Testis (tissue), 5 donors: ENCODE measurements at places on chromosomes 6 and 20. TPM values are rescaled to one million over a fixed set of nuclear protein-coding genes. Genes with fewer than 3 reads are reported as not detected.

DNA sequence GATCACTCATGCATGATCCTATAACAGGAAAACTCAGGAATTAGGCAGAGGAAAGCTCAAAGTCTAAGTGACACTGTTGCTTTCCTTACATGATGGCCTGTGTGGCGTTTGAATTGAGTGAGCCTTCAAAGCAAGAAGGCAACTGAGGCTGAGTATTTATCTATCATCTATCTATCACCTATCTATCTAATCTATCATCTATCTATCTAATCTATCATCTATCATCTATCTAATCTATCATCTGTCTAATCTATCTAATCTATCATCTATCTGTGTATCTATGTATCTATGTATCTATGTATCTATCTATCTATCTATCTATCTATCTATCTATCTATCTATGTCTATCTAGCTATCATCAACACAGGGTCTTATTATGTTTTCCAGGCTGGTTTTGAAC, 41.8 kb upstream of the BCLAF1 start:
- no peak for DNase-seq
- H3K27me3 ChIP-seq = no peaks in the 10 kb centered on the region
- H3K27ac ChIP-seq = no peak overlapping the region
- H3K36me3 ChIP-seq = no peaks in the 10 kb centered on the region
- H3K4me1 ChIP-seq = no peaks in the 10 kb centered on the region

- H3K36me3 ChIP-seq = no peaks in the 10 kb centered on the region
- no peak overlapping the region for H3K27ac ChIP-seq
- no peaks in the 10 kb centered on the region for H3K27me3 ChIP-seq
- H3K4me1 ChIP-seq = no peaks in the 10 kb centered on the region
Measured at GRCh38 chr20:33408313-33408712, 7.0 kb upstream of the CDK5RAP1 start.

GRCh38 chr6:85065831-85066230, 301.4 kb upstream of the TBX18 start:
- no peak for DNase-seq
- H3K27ac ChIP-seq = no peak overlapping the region
- no peaks in the 10 kb centered on the region for H3K4me1 ChIP-seq
- H3K36me3 ChIP-seq = no peaks in the 10 kb centered on the region
- H3K4me3 ChIP-seq = no peak overlapping the region

GRCh38 chr20:49179368-49180277, 8.5 kb downstream of the STAU1 start:
- H3K4me1 ChIP-seq = no peaks in the 10 kb centered on the region
- H3K27me3 ChIP-seq = no peaks in the 10 kb centered on the region
- no peak overlapping the region for H3K4me3 ChIP-seq
- no peak for DNase-seq
- H3K27ac ChIP-seq = no peak overlapping the region

GRCh38 chr20:19621072-19621471, 137.0 kb upstream of the RIN2 start:
- no peaks in the 10 kb centered on the region for H3K36me3 ChIP-seq
- H3K27me3 ChIP-seq = no peaks in the 10 kb centered on the region
- no peaks in the 10 kb centered on the region for H3K4me1 ChIP-seq

- H3K27me3 ChIP-seq = no peaks in the 10 kb centered on the region
- no peaks in the 10 kb centered on the region for H3K36me3 ChIP-seq
- no peak for DNase-seq
- H3K27ac ChIP-seq = peak overlapping the region; percentile 52
Measured at GRCh38 chr20:32829311-32830005, 9.7 kb downstream of the MAPRE1 start.

The HELZ2 gene
- total RNA-seq = 13.5 TPM

- no peaks in the 10 kb centered on the region for H3K27me3 ChIP-seq
- H3K27ac ChIP-seq = no peak overlapping the region
- no peak overlapping the region for H3K4me3 ChIP-seq
- no peak for DNase-seq
- H3K4me1 ChIP-seq = no peaks in the 10 kb centered on the region
Measured at GRCh38 chr20:11972478-11972877, 54.8 kb downstream of the BTBD3 start.
